ENCODE measurements at places on chromosomes 6 and 20.

GRCh38 chr20:3980260-3981131, 34.9 kb downstream of the RNF24 start:
- no peak for DNase-seq

GRCh38 chr6:169156108-169156792, 97.4 kb downstream of the THBS2 start:
- no peak for DNase-seq

DNA sequence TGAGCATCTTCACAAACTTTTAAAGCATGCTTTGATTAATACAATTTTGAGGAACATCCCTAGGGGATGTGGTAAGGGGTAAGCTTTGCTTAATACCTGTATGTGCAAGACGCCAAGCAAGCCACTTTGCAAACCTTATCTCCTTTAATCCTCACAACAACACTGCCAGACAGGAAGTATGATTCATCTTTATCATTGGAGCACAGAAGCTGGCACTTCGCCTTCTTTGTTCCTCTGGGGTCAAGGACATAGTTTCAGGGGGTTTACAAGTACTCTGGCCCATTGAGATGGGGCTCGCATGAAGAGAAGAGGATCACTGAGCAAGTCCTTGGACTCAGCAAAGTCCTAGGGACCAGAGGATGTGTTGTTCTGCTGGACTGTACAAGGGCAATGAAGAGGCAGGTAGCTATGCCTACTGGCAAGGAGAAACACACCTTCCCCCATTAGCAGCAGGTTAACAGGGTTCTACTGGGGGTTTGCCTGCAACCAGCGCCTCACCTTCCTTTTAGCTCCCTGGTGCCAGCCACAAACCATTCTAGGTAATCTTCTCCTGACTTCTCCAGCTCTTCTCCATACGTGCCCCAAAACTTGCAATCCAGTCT, 8.8 kb downstream of the TMEM244 start:
- peak; percentile 51 for DNase-seq

DNA sequence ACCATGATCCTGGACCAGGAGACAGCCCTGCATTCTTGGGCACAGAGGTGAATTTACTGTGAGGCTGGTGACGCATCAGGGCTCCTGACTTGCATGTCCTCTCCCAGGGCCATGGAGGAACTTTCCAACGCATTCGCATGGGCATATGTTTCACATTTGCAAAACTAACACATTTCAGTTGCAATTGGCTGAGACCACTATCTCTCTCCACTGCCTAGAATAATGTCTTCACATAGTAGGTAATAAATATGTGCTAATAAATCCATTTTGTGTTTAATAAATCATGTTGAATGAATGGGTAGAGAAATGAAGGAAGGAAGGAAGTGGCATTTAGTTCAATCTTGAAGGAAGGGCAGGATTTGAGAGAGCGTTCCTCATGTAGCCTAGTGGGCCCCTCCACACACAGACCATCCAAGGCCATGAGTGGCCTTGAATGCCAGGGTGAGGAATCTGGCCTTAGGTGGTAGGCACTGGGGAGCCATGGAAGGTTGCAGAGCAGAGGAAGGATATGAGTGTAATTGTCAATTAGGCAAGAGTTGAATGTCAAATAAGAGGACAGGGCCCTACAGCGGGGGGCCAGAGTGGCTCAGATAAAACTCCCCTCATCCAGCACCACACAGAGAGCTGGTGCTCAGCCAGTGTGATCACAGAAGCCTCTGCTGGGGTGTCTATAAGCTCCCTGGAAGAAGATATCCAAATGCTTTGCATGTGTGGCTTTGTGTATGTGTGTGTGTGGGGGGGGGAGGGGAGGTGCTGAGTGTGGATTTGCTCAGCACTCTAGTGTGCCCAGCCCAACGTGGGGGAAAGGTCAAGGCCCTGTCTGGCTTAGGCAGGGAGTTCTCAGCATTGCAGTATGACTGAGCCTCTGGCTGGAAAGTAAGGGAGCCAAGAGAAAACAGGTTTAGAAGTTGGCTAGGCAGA, 30.9 kb upstream of the CCN5 start:
- DNase-seq = no peak

- peak; percentile 18 for DNase-seq
These were observed 897 bp downstream of the CHD6 start for GRCh38 chr20:41617059-41617901.

DNA sequence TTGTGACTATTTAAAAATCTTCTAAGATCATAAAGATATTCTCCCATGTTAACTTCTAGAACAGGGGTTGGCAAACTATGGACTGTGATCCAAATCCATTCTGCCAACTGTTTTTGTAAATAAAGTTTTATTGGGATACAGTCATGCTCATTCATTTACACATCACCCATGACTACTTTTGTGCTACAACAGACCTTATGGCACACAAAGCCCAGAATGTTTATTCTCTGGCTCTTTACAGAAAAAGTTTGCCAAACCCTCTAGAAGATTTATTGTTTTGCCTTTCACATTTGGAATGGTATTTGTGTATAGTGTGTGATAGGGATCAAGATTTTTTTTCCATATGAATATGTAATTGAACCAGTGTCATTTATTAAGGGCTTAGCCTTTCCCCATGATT, 341.7 kb downstream of the CD83 start:
- DNase-seq = no peak

- no peak for DNase-seq
These were observed 139.9 kb downstream of the MOXD1 start for GRCh38 chr6:132261354-132261753.

- no peak for DNase-seq
These were observed 640.2 kb downstream of the PTPRT start for GRCh38 chr20:42549496-42549895.

DNA sequence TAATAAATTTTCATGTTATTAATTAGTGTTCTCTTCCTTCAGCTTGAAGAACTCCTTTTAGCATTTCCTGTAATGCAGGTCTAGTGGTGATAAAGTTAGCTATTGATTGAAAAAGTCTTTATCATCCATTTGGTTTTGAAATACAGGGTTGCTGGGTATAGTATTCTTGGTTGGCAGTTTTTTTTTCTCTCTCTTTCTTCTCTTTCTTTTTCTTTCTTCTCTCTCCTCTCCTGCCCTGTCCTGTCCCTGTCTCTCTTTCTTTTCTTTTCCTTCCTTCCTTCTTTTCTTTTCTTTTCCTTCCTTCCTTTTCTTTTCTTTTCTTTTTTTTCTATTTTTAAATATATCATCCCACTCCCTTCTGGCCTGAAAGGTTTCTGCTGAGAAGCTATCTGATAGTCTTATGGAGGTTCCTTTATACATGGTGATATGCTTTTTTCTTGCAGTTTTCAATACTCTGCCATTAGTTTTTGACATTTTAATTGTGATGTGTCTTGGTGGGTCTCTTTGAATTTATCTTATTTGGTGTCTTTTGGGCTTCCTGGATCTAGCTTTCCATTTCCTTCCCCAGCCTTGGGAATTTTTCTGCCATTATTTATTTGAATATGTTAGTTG, 55.4 kb downstream of the CDC5L start:
- no peak for DNase-seq

DNA sequence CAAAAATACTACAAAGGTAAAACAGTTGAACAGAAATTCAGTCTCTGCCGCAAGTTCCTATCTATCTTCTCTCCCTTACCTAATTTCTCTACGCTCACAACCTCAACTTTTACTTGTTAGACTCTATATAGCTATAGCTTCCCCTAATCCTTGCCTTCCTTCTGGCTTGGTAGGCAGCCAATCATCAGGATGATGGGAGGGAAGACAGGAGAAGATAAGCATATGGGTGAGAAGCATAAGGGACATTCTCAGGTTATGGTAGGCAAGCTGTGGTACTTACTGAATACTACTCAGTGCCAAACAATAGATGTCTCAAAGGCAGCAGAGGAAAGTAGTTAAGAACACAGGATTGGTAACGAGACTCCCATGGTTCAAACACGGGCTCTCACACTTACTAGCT, 7.8 kb downstream of the CCNC start:
- DNase-seq = no peak

GRCh38 chr6:55758156-55758937, 117.0 kb downstream of the BMP5 start:
- no peak for DNase-seq

- no peak for DNase-seq
These were observed 103.9 kb downstream of the TTLL2 start for GRCh38 chr6:167428664-167429333.

- DNase-seq = no peak
These were observed 230.7 kb upstream of the BTBD3 start for GRCh38 chr20:11686820-11687543.

DNA sequence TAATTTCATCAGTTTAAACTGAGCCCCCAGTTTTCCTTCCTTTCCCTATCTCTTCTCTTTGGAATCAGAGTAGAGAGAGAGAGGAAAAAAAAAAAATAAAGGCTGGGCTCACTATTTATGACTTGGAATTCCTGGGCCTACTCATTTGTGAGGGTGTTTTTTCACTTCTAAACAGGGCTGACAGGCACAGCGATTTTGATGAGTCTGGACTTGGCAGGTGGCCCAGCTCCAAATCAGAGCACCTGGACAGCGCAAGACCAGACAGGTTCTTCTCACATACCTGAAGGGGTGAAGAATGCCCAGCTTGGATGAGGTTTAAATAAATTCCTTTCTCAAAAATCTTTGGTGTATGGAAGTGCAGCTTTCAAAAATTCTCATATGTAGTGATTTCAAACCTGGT, 122.2 kb downstream of the KIF13A start:
- no peak for DNase-seq

- DNase-seq = no peak
These were observed 32.3 kb downstream of the SYNJ2 start for GRCh38 chr6:158013904-158014504.

DNA sequence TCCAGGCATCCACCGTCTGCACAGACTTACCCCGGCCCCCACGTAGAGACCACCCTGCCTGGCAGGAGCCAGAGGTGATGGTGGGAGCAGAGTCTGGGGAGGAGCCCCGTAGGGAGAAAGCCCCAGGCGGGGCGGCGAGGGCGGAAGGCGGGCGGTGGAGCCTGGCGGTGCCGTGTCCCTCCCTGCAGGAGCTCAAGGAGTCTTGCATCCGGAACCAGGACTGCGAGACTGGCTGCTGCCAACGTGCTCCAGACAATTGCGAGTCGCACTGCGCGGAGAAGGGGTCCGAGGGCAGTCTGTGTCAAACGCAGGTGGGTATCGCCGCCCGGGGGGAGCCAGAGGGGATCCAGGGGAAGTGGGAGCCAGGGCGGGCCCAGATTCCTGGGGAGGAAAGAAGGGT, 6.0 kb downstream of the CLPSL1 start:
- DNase-seq = no peak

- DNase-seq = no peak
These were observed 162.1 kb downstream of the PTPRK start for GRCh38 chr6:128358244-128358776.

DNA sequence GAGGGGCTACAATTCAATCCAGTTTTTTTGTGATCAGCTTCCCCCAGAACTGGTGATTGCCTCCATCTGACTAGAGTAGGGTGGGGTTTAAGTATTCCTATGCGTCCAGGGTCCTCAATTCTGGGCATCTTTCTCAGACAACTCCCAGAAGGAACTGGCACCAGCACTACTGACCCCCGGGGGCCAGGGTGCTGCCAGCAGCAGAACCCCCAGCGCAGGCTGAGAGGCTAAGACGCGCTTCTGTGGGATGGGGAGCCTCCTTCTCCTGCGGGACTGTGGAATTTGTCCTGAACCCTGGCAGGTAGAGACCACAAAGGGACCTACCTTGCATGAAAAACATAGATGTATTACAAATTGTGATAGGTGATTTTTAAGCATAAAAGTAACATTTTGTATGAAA, 124.4 kb downstream of the PACRG start:
- DNase-seq = no peak

DNA sequence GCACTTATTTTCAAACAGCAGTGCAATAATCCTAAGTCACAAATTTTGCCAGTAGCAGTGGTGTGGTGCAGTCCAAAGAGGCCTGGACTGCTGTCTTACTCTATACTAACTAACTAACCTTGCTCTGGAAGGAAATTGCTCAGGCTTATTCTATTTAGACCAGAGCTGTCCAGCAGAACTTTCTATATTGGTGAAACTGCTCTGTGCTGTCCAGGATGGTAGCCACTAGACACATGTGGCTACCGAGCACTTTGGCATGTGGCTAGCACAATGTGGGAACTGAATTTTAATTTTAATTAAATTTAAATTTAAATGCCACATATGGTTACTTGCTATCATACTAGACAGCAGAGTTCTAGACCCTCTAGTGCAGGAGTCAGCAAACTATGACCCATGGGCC, 27.1 kb upstream of the FBXO9 start:
- no peak for DNase-seq

GRCh38 chr6:15520626-15521203, 142.1 kb downstream of the DTNBP1 start:
- no peak for DNase-seq

- DNase-seq = no peak
These were observed 159.3 kb upstream of the SHLD1 start for GRCh38 chr20:5590899-5591298.

GRCh38 chr6:22448291-22448711, 121.1 kb upstream of the HDGFL1 start:
- peak; percentile 73 for DNase-seq

- DNase-seq = no peak
These were observed 363.4 kb upstream of the JARID2 start for GRCh38 chr6:14882394-14883026.

DNA sequence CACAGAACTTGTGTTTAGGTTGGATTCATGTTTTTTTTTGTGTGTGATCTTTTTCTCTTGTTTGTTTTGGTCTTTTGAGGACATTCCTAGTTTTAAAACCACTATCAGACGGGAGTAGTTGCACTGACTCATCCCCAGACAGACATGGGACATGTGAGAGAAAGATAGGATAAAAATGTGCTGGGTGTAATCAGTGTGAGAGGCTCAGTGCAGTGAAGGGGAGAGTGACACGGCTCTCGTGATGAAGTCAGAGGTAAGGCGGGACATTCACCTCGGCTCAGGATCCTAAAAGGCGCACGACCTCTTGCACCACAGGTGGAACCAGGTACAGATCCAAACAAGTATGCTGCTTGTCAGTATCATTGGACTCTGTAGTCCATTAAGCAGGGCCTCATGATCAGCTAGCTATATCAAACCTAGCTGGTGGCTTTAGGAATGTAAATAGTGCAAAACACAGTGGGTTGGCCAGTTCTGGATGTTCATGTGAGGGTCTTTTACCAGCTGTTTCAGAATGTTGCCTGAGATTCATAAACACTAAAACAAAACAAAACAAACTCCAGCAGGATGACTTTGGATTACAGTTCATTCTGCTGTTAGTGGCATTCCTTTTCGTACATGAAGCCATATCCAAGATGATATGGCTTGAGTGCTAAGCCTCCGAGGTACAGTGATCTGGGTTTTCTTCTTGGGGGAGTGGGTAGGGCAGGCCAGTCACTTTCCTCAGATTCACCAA, 18.0 kb downstream of the FOXO3 start:
- DNase-seq = no peak

GRCh38 chr6:132763269-132763668, 5.6 kb upstream of the VNN2 start:
- DNase-seq = peak; percentile 17

DNA sequence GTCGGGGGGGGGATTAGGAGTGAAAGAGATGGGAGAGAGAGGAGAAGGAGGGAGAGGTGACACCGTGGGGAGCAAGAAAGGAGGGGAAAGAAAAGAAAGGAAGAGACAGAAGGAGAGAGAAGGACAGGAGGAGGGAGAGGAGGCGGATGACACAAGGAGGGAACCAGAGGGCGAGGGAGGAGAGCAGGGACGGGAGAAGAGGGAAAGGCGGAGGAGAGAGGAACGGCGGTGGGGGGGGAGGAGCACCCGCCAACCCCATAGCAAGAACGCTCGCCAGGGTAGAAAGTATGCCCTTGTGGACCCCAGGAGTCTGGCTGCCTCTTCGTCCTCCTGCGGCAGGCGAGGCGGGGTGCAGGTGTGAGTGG, 4.5 kb upstream of the INSM1 start:
- DNase-seq = no peak
